ENCODE measurements at places on chromosomes 7 and 10. TPM values are rescaled to one million over a fixed set of nuclear protein-coding genes. Genes with fewer than 3 reads are reported as not detected.

Gene TEX47
- polyA plus RNA-seq: not detected

- H3K27ac ChIP-seq: no peak overlapping the region
- no peak overlapping the region for H3K4me3 ChIP-seq
- H3K4me1 ChIP-seq: no peaks in the 10 kb centered on the region
- no peaks in the 10 kb centered on the region for H3K36me3 ChIP-seq
- no peak for DNase-seq
These were observed 368.5 kb upstream of the MYO3A start for GRCh38 chr10:25565570-25565969.

DNA sequence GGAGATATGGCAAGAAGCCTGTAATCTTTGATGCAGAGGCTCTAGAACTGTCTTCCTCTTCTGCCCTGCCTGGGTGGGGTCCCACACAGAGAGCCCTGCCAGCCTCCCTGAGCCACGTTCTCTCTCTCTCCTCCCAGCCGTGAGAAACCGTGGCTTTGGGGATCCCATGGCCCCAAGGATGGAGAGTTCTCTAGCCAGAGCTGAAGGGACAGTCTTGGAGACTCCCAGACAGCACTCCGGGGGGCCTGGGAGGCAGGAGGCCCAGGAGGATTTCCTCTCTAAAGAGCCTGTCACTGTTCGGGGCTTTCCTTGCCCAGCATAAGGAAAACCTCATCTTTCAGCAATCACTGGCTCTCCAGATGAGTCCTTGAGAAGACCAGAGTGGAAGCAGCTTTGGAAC is 227.1 kb downstream of the ARHGAP12 start:
- DNase-seq: no peak
- H3K36me3 ChIP-seq: no peaks in the 10 kb centered on the region
- H3K4me1 ChIP-seq: peaks cover 15% of the 10 kb centered on the region
- H3K27ac ChIP-seq: no peak overlapping the region

DNA sequence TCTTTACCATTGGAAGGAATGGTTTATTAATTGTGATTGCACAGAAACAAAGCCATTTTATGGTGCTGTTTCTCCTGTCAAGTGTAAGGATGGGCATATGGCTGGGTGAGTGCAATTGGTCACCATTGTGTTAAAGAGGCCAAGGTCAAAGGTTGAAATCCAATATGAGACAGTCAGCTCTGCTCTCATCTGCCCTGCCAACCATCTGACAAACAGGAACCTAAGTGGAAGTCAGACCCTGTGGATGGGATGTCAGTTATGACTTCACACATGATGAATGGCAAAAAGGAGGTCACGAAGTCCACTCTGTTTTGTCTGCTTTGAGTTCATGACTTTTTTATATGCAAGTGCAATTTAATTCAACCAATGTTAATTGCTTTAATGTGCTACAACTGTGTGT is 172.7 kb upstream of the TMEM229A start:
- H3K4me3 ChIP-seq: no peak overlapping the region
- H3K27ac ChIP-seq: no peak overlapping the region
- H3K27me3 ChIP-seq: no peaks in the 10 kb centered on the region
- DNase-seq: no peak

DNA sequence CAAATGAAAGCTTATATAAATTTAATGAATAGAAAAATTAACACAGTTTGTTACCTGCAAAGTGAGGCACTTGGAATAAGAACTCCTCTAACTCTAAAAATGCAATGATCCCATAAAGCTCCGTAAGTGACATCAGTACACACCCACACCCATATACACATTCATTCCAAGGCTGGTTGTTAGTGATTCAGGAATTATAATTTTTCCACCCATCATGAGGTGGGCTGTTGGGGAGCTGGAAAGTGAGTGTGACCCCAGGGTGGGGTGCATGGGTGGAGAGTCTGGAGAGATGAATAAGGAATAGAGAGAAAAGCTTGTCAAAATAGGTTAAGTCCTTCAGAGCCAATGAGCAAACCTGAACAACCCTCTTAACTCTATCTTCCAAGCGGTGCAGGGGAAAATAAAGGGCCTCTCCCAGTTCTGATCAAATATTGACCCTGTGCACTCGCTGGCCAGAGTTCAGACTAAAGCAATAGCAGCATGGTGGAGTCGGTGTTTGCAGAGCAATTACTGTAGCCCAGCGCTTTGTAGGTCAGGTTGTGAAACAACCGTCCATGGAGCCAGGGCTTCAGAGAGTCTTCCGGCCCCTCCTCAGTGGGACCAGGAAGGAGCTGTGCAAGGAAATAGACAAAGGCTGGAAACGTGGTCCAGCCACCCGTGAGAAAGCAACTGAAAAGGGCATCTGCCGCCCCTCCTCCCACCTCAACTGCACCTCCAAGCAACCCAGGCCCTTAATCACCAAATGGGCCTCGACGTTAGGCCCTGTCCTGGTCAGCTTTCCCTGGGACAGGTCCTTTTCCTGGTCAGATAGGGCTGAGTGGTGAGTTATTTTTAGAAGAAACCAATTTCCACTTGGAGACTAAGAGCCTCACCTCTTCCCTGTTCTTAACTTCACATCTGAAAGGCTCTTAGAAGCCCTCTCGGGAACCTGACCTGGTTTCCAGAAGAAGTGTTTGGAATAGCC is 61.2 kb downstream of the SH3PXD2A start:
- H3K4me1 ChIP-seq: peaks cover 15% of the 10 kb centered on the region
- H3K27ac ChIP-seq: no peak overlapping the region
- H3K36me3 ChIP-seq: no peaks in the 10 kb centered on the region
- no peak overlapping the region for H3K4me3 ChIP-seq
- no peaks in the 10 kb centered on the region for H3K27me3 ChIP-seq

Gene CYP26C1
- not detected for polyA plus RNA-seq

- no peak for DNase-seq
- H3K4me3 ChIP-seq: no peak overlapping the region
- H3K36me3 ChIP-seq: no peaks in the 10 kb centered on the region
- H3K27me3 ChIP-seq: peaks cover 33% of the 10 kb centered on the region
- no peak overlapping the region for H3K27ac ChIP-seq
These were observed 28.7 kb downstream of the ADCYAP1R1 start for GRCh38 chr7:31080763-31081162.

GRCh38 chr7:121873289-121874194 is 581 bp downstream of the PTPRZ1 start:
- no peak overlapping the region for H3K27ac ChIP-seq
- peak; percentile 60 for DNase-seq
- H3K4me3 ChIP-seq: peak overlapping the region; percentile 56
- H3K36me3 ChIP-seq: no peaks in the 10 kb centered on the region
- H3K4me1 ChIP-seq: no peaks in the 10 kb centered on the region

DNA sequence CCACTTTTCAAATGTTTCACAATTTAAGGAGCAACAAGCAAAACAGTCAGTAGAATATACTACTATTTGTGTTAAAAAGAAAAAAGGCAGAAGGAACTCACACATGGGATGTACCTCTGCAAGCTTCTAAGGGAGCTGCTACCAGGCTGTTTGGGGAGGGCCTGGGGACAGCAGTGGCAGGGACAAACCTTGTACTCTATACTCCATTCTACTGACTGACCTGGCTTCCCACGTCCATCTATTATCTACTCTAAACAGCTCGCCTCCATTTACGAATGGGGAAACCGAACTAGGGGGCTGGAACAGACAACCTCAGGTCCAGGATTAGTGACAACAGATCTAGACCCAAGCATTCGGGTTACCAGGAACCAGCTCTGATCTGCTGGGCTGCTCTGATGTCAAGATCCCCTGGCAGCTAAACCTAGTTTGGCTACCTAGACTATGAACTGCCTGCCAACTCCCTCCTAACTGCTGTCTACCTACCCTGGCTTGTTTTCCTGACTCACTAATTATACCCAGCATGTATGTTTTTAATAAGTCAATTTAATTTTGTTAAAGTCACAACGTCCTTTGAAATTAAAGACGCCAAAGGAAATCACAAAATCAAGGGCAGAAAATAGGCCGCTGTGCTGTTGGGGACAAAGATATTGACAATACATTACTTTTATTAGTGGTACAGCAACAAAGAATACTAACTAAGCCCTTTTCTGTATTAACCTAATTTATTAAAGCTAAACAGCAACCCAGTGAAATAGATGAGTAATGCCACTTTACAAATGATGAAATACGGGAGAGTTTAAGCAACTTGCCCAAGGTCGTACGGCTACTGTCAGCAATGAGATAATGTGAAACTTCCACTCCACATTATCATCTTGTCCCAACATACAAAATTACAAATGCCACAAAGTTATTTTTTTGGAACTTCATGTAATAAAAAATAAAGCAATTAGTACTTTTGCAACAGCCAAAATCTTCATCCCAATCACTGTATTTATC is 5.3 kb downstream of the PSAP start:
- no peaks in the 10 kb centered on the region for H3K36me3 ChIP-seq
- peaks cover 37% of the 10 kb centered on the region for H3K4me1 ChIP-seq
- no peaks in the 10 kb centered on the region for H3K27me3 ChIP-seq
- H3K27ac ChIP-seq: no peak overlapping the region

- H3K4me3 ChIP-seq: peak overlapping the region; percentile 94
- H3K27ac ChIP-seq: peak overlapping the region; percentile 93
- no peaks in the 10 kb centered on the region for H3K36me3 ChIP-seq
- no peaks in the 10 kb centered on the region for H3K4me1 ChIP-seq
These were observed 53.8 kb downstream of the KCTD7 start for GRCh38 chr7:66682350-66683093.

DNA sequence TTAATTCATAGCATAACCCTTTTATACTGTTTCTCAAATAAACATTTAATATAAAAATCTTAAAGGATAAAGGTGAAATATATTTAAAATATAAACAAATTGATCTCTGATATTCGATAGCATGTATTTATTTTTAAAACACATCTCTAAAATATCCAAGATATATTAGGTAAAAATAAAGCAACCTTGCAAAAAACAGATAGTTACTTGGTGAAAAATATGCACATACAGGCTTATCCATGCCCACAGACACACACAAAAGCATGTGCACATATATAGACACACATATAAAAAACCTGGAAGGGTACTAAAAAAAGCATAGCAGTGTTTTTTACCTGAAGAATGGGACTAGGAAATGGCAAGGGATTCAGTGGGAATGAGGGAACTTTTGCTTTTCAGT is 19.8 kb downstream of the POT1 start:
- H3K4me3 ChIP-seq: no peak overlapping the region
- no peaks in the 10 kb centered on the region for H3K27me3 ChIP-seq
- no peak overlapping the region for H3K27ac ChIP-seq
- DNase-seq: no peak
- peaks cover 24% of the 10 kb centered on the region for H3K36me3 ChIP-seq

DNA sequence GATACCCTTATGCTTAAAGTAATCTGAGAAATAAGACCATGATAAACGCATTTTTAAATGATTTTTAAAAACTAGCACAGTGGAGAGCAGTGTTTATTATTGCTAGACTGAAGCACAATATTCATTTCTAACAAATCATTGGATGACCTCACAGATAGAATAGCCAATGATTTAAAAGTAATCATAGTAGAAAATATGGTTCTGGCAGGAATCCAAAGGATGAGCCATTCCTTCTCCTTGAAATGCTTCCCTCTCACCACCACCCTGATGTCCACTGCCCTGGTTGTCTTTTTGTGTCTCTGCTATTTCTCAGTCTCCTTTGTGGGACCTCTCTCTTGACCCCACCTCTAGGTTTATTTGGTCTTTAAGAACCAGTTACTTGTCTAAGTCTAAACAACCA is 64.9 kb downstream of the PRKG1 start:
- no peaks in the 10 kb centered on the region for H3K36me3 ChIP-seq
- H3K4me3 ChIP-seq: no peak overlapping the region
- H3K27me3 ChIP-seq: no peaks in the 10 kb centered on the region

Gene FAM221A
- polyA plus RNA-seq: 9.7 TPM

Gene CCNY
- polyA plus RNA-seq: 35.7 TPM

Gene PHKG1
- 0.91 TPM for polyA plus RNA-seq

GRCh38 chr10:17028798-17029197 is 100.8 kb downstream of the CUBN start:
- H3K27me3 ChIP-seq: no peaks in the 10 kb centered on the region
- no peaks in the 10 kb centered on the region for H3K36me3 ChIP-seq
- DNase-seq: no peak
- H3K4me1 ChIP-seq: peaks cover 60% of the 10 kb centered on the region
- no peak overlapping the region for H3K4me3 ChIP-seq

Gene PTF1A
- not detected for polyA plus RNA-seq

DNA sequence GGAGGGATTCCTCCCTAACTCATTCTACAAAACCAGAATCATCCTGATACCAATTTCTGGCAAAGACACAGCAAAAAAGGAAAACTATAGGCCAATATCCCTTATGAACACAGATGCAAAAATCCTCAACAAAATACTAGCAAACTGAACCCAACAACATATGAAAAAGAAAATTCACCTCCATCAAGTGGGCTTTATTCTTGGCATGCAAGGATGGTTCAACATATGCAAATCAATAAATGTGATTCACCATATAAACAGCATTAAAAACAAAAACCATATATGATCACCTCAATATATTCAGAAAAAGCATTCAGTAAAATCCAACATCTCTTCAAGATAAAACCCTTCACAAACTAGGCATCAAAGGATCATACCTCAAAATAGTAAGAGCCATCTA is 23.5 kb downstream of the SNX13 start:
- H3K4me3 ChIP-seq: no peak overlapping the region
- no peaks in the 10 kb centered on the region for H3K4me1 ChIP-seq
- DNase-seq: no peak
- H3K27ac ChIP-seq: no peak overlapping the region
- no peaks in the 10 kb centered on the region for H3K27me3 ChIP-seq
- peaks cover 8% of the 10 kb centered on the region for H3K36me3 ChIP-seq

Gene LIPF
- 0.07 TPM for polyA plus RNA-seq

DNA sequence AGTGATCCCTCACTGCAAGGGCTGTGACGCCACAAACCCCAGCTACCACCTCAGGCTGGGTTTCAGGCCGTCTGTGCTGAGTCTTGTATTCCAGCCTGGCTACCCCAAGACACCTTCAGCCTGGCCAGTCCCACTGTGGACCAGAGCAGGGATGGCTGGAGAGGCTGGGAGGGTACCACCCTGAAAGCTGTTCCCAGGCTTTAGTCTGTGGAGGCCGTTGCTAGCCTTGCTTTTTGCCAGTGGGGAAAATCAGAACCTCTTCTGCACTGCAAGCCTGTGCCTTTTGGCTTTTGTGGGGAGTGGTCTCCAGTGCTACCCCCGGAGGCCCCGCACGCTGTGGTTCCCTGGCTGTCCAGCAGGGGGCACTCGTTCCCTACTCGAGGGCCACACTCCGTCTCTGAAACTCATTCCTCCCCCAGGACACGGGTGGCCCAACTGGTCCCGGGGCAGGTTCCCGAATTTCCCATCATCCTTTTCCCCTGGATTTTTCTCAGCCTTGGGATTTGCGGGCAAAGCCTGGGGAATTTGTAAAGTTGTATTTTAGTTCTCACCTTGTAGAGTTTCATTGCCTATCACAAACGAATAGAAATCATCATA is 128.4 kb upstream of the BTBD16 start:
- peak overlapping the region; percentile 100 for H3K27ac ChIP-seq
- peak; percentile 73 for DNase-seq
- no peak overlapping the region for H3K4me3 ChIP-seq
- H3K27me3 ChIP-seq: no peaks in the 10 kb centered on the region
- no peaks in the 10 kb centered on the region for H3K36me3 ChIP-seq

GRCh38 chr10:61899997-61900828 is 1.3 kb upstream of the ARID5B start:
- peak overlapping the region; percentile 67 for H3K4me3 ChIP-seq
- peaks cover 26% of the 10 kb centered on the region for H3K4me1 ChIP-seq
- peak; percentile 72 for DNase-seq

All from SK-N-SH (cell line).